ENCODE measurements at places on chromosomes 4 and X.

DNA sequence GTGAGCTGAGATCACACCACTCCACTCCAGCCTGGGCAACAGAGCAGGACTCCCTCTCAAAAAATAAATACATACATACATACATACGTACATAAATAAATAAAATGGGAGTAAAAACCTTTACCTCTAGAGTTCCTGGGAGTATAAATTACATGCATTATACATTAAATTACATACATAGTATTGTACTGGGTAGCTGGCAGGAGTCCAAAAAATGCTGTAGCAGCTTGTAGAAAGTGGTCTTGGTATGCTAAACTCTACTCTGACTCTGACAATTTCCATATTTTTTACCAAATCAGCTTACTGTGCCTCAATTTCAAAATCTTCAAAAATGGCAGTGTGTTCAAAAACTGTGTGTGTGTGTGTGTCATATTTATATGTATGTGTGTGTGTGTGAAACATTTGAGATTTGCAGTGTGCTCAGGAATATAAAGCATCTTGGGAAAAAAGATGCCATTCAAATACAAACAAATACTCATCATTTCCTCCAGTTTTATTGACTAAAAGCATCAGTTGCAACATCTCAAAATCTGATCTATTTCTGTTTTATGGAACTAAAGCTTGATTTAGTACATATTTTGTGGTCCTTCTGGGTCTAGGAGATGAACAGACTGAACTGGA lies 171.7 kb downstream of the SHROOM3 start:
- no peak for DNase-seq

- no peak for DNase-seq
Observed at GRCh38 chr4:137649711-137650450, 117.6 kb upstream of the PCDH18 start.

DNA sequence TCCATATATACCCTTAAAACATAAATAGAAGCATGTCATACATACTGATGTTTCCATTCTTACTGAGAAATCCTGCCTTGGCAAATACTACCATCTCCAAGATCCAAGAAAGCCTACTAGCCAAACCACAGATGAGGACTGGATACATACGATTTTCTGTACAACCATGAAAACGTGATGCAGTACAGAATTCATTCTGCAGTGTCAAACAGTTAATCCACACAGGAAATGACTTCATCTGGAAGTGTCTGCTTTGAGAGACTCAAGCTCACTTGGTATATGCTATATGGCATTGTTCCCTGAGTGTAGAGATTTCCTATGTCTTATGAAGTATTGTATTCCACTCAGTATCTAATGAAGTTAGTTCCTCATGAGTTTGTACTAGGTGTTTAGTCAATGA lies 94.3 kb downstream of the CT47B1 start:
- DNase-seq: no peak

DNA sequence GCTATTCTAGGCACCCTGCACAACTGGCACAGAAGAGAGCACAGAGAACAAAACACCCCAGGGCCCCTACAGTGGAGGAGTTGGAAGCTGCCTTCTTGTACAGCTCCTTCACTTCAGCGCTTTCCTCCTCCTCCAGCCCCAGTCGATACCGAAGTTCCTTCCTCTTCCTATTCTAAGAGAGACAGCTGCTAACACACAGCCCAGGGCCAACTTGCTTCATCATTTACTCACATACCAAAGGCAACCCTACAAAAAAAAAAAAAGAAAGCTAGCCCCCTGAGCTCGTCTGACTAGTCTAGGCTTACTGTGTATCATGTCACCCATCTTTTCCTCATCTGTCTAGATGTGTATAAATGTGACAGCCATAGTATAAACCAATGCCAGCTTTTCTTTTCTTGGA lies 64.5 kb downstream of the MID1 start:
- no peak for DNase-seq

DNA sequence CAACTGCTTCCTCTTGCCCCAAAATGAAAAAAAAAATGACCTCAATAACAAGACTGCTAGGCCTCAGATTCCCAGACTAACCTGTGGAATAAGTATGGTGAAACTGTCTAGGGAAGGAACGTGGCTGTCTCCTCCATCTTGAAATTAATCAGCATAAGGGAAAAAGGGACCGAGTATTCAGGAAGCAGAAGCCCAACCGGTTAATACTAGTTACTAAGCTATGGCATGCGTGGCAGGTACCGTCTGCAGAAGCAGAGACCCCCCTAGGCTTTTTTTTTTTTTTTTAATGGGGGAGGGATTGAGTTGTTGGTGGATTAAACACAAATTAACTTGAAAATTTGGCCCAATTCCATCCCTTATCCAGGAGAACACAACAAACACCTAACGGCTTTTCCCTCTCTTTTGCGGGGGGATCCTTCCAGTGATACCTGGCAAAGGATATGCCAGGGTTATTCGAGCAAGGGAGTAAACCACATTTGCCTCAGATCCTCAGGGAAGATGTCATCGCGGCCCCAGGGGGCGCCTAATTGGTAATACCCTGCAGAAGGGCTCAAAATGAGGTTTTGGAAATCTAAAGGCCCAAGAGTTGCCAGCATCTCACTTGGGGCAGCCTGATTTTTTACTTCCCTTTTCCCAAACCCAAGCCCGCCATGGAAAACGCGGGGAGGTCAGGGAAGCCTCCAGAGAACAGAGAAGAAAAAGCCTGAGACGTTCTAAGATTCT lies 893 bp downstream of the RLIM start:
- DNase-seq: no peak

- DNase-seq: no peak
Observed at GRCh38 chr4:93529692-93530372, 298.7 kb upstream of the ATOH1 start.

DNA sequence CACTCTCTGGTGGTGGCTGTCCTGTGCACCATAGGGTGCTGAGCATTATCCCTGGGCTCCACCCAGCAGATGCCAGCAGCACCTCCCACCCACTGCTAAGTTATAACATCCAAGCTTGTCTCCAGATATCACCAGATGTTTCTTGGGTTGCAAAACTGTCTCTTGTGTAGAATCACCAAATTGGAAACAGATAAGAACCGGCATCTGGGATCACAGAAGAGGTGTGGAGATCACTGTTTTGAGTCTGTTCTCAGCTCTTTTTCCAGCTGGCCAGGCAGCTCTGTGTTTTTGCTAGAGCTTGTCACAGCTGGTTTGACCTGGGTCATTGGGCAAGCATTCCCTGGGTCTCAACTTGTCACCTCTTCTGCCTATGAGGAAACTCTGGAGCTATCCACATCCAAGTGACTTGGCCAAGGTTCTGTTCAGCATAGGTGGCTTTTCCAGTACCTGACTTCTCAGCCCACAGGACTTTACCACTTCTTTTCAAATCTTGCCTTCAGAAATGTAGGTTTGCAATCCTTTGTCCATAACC lies 15.3 kb upstream of the PUDP start:
- no peak for DNase-seq

- DNase-seq: no peak
Observed at GRCh38 chrX:148133105-148133725, 152.1 kb downstream of the FMR1NB start.

GRCh38 chr4:85783483-85783882 lies 308.5 kb downstream of the ARHGAP24 start:
- no peak for DNase-seq

DNA sequence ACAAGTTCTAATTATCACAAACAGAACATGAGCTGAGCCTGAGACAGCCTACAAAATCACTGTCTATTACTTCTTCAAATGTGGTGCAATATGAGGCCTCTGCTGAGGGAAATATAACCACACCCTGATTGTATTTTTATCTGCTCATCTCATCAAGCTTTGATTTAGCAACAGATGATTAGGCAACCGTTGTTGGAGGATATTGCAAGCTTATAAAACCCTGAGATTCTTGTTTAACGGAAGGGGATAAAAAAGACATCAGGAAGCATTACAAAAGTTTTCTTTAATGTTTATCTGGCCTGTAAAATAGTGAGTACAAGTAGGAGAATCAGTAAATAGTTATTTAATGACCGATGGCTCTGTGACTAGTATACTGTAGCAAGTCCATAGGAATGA lies 108.5 kb downstream of the ZNF330 start:
- no peak for DNase-seq

DNA sequence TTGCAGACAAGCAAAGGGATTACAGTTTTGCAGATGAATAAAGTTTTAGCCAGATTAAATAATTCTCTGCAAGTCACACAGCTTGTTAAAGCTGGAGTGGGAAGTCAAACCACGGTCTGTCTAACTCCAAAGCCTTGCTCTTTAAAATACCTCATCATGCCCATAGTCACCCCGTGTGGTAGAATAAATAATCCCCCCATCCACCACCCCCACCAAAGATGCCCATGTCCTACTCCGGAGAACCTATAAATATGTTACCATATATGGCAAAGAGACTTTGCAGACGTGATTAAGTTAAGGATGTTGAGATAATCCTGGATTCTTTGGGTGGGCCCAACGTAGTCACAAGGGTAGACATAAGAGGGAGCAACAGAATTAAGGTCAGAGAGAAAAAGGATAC lies 118.7 kb downstream of the BEND2 start:
- no peak for DNase-seq

DNA sequence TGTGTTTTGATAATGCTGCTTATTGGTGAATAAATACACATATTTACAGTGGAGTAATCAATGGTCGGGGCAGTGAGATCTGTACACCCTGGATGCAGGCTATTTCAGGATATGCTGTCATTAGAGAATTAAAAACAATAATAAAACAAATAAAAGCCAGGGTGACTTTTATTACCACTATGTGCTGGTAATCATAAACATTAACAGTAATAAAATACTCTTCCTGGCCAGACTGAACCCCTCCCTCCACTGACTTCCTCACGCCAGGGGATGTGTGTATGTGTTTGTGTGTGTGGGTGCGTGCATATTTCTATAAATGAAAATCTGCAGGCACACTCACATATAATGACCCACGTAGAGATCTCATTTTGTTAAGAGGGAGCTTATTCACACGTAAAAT lies 98.0 kb upstream of the MAP9 start:
- DNase-seq: no peak

DNA sequence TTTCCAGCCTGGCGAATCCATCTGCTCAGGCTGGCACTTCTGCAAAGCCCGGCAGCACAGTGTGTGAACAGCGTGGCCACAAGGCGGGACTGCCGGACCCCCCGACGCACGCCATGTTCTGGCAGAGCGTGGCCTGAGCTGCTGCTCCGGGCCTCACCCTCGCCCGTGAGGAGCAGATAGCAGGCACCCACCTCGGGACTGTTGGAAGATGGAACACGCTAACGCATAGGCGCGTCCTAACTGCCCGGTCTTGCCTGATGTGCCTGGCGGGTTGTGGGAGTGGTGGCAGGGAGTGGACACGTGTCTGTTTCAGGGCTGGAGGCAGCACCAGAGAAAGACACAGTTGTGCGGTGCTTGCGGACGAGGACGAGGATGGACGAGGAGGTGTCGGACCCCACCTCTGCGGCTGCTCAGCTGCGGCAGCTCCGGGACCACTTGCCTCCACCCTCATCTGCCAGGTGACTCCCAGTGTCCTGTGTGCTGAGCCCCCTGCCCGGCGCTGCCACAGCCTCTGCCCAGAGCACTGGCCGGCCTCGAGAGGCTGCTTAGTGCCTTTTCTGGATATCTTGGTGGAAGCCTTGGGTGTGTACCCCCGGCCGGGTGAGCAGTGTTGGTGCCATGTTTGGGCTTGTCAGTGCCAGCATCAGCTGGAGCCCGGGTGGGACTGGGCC lies 28.2 kb downstream of the UVSSA start:
- no peak for DNase-seq

DNA sequence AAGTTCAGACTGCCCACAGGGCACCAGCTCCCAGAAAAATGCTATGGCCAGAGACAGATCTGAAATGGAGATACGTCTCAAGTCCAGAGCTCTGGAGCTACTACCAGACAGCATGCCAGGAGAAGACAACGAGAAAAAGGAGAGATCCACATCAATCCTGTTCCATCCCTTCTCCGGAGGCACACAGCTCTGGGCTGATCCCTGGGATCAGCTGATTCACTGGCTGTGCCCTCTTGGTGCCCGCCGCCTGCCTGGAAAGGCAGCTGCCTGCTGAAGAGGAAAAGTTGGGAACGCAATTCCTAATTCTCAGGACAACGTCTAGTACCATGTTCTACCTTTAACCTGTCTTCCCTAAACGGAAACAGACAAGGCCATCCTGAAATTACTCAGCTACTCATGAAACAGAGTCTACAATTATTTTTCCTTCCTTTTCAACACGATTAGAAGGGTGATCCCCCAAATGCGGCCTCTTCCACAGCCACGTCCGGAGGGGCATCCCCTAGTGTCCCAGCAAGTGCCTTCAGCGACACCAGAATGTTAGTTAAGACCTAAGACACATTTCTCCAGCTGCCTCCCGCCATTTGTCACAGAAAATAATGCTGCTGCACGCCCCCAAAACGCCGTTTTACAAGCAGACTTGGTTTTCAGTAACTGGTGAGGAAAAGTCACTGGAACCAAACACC lies 2.4 kb downstream of the ZFYVE28 start:
- no peak for DNase-seq

GRCh38 chr4:140971077-140971792 lies 162.0 kb downstream of the RNF150 start:
- no peak for DNase-seq

- no peak for DNase-seq
Observed at GRCh38 chr4:72313121-72313520, 255.9 kb downstream of the ADAMTS3 start.

GRCh38 chrX:87167841-87168240 lies 349.8 kb upstream of the KLHL4 start:
- DNase-seq: no peak

DNA sequence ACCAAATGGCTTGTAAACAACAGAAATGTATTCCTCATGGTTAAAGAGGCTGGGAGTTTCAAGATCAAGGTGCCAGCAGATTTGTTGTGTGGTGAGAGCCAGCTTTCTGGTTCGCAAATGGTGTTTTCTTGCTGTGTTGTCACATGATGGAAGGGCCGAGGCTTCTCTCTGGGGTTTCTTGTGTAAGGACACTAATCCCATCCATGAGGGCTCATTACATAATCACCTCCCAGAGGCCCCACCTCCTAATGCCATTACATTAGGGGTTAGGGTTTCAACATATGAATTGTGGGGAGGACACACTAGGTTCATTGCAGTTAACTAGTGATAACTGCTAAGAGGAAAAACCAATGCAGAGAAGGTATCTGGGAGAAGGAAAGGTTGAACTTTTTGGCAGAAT lies 103.5 kb upstream of the ENPEP start:
- no peak for DNase-seq

GRCh38 chr4:187883836-187884475 lies 111.6 kb upstream of the ZFP42 start:
- DNase-seq: no peak

GRCh38 chr4:155161357-155161756 lies 47.1 kb upstream of the NPY2R start:
- no peak for DNase-seq

DNA sequence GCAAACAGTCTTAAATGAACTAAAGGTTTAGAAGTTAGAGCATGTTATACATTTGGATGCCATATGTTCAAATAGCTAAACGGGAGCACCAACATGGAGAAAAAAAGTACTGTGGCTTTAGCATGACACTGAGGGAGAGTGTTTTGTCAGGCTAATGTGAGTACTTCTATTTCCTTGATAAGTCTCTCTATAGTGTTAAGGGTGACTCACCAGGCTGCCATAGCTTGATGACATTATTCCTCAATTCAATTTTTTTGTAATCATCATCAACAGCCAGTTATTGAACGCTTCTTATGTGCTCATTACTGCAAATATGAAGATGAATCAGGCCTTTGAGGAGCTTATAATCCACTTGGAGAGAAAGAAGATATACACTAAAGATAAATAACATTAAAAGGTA lies 211.4 kb upstream of the GPR101 start:
- no peak for DNase-seq
